ENCODE measurements at places on chromosomes 4 and X.

DNA sequence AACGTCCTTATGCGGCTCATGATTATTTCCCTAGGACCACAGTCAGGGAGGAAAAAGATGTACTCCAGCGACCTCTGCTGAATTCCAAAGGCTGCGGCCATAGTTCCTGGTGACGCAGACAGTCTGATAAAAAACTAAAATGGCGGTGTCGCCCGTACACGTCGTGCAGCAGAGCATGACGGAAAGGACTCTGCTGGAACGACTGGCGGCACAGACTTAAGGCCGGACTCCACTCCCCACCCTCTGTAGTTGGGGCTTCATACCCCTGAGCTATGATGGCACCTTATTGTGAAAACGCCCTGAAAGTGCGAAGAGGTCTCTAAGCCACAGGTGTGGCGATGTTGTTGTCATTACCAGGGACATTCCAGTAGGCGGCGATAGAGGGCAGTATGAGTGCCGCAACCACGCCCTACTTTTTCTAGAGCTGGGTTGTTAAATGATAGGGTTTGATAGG, 90.0 kb upstream of the EDA2R start:
- DNase-seq = peak; percentile 59

DNA sequence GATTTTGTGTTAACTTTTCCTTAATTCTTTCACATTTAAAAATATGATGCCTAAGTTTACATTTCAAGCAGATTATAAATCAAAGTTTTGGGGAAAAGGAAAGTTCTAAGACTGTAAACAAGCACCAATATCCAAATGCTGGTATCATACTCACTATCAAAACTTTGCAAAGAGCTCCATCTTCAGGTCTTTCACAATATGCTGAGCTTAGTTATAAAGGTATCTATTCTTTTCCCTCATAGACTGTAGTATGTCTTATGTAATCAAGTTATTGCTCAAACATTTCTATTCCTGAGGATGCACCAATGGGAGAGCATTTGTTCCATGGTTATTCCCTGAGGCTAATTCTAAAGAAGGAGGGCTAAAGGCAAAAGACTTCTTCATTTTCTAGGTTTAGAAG, 207.9 kb upstream of the FAM241A start:
- no peak for DNase-seq

DNA sequence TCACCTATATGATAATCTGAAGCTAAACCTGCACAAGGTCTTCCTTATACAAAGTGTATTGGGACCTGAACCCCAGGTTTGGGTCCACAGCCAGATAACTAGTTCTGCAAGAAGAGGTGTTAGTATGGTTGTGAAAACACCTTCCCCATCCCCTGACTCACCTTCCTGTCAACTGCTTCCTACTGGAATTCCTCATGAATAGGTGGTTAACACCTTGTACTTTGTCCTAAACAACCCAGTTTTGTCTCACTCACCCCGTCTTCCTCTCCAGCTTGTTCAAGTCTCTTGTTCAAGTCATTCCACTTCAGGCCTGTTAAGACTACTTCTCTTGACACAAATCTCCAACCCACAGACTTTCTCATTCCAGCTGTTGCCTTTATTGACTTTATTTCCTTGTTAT, 45.5 kb downstream of the CCNG2 start:
- DNase-seq = no peak

- no peak for DNase-seq
These were observed 41.4 kb downstream of the CLCN3 start for GRCh38 chr4:169661761-169662160.

GRCh38 chr4:20124317-20125026, 127.2 kb upstream of the SLIT2 start:
- no peak for DNase-seq
